Activated naive CD4-positive, alpha-beta T cell treated with Interleukin-2 at 50 U/mL for 16 hours (primary cell): ENCODE measurements at places on chromosomes 2 and 18.

DNA sequence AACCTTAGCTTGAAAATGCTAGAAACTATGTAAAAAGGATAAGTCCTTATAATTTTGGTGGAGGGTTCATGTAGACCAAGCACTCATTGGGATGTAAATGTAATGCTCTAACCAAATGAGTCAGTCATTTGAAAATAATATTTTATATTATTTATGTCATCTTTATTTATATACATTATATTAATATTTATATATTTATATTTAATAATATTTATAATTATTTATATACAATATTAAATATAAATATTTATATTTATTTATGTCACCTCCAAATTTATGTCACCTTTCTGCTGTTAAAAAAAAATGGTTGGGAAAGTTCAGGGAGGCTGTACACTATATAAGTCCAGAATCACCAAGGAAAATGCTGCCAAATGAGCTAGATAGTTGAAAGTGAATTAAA lies 254.3 kb downstream of the FIGN start:
- DNase-seq, result no peak

- no peak for DNase-seq
These were observed 76.2 kb upstream of the YWHAQ start for GRCh38 chr2:9707008-9707407.

DNA sequence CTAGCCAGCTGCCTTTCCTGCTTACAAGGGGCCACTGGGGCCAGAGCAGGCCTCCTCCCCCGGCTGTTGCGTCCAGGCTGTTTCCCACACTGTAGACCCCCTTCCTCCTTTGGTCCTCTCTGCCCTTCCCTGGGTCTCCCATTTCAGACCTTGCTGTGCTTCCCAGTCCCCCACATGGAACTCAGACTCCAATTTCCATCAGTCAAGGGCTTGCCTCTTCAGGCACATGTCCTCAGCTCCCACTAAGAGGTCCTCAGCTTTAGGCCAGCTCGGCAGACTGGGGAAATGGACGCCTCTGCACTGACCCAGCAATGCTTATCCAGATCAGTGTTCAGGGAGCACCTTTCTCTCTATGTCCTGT lies 98.0 kb upstream of the BZW1 start:
- peak; percentile 14 for DNase-seq

GRCh38 chr18:33593261-33593660 lies 15.2 kb downstream of the ASXL3 start:
- DNase-seq, result no peak

DNA sequence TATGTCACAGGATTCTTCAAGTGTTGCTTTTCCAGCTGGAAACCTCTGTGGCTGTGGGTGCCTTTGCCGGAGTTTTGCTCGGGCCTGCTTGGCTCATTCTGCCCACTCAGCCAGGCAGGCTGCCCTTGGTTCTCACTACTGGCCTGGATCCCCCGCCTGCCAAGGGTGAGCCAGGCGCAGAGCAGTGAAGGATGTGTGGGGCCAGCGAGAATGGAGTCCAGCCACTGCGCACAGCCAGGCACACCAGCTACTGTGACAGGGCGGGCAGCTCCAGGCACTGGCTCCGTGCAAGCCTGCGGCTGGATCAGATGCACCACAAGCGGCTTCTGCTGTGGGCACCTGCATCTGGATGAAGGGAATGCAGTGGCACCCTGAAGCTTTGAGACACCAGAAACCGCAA lies 257.1 kb downstream of the RPRM start:
- DNase-seq, result no peak

- peak; percentile 11 for DNase-seq
These were observed 69.9 kb downstream of the ODC1 start for GRCh38 chr2:10378189-10378588.

DNA sequence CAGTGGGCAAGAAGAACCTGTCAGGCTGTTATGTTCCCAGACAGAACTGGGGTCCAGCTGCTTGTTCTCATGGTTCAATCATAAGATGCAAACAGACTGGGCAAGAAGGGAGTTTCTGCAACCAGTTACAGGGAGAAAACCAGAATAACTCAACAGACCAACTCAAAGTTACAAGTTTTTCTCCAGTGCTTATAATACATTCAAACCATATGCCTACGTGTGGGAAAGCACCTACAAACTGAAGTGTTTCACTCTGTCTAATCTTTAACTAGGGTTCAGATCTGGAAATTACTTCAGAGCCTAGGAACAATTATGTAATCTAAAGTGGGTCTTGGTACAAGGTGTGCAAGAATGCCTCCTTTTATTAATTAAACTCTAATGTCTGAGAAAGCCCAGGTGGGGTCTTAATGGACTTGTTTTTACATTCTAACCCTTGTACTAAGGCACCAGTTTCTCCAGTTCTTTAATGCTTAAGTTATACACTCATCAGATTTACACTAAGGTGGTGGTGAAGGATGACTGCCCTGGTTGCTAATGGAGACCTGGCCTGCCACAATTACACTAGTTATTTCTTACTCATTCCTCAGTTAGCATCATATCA lies 951.9 kb downstream of the TSN start:
- no peak for DNase-seq

DNA sequence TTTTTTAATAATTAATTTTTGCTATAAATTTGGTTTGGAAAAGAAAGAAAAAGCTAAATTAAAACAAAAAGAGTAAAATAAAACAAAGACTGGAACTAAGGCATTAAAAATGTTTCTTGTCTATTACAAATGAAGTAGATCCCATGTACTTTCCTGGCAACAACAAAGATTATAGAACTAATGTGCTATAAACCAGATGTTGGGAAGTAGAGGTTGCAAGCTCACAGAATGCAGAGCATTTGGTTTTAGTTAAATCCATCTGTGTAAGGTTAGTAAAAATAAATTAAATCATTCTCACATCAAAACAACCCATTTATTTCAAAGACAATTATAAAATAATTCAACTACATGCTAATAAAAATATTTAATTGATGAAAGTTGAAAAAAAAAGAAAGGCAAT lies 157.2 kb upstream of the ZC3H15 start:
- no peak for DNase-seq
